NCI-H1436 (cell line): ENCODE measurements at places on chromosomes 12 and 14.
A peak's percentile ranks its signal among the peaks of the same experiment; 100 is the strongest.

GRCh38 chr12:127121494-127122084, 1145.4 kb upstream of the TMEM132C start:
- DNase-seq: no peak

GRCh38 chr12:96256672-96257361, 62.6 kb downstream of the ELK3 start:
- no peak for DNase-seq

DNA sequence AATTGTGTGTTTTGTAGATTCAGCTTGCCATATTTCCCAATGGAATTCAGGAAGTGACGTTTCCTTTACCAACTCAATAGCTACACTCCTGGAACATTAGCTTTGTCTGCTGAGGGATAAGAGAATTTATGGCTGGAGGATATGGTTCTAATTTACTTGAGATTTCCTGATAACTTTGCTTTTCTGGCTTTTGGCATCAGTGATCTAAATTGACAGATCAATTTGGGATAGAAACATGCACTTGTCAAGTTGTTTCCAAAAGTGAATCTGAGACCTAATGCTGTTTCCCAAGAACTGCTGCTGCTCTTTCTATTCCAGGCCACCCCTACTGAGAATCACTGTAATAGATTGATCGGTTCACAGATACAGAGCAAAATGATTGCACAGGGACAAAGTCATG, 43.2 kb downstream of the MGAT4C start:
- DNase-seq: no peak

DNA sequence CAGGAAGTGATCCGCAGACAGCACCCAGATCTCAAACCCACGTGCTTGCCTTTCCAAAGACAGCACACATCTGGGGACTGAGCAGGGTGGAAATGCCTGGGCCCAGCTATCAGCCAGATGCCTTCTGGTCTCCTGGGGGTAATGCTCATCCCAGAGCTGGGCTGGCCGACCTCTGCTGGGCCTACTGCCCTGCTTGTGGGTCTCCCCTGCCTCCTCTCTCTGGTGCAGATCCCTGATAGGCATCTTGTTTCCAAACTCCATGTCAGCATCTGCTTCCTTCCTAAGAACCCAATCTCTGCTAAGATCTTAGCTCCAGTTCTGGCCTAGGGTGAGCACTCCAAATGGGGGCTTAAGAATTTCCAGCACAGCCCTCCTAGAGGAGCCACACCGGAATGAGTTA, 1043.0 kb downstream of the VRK1 start:
- DNase-seq: no peak

DNA sequence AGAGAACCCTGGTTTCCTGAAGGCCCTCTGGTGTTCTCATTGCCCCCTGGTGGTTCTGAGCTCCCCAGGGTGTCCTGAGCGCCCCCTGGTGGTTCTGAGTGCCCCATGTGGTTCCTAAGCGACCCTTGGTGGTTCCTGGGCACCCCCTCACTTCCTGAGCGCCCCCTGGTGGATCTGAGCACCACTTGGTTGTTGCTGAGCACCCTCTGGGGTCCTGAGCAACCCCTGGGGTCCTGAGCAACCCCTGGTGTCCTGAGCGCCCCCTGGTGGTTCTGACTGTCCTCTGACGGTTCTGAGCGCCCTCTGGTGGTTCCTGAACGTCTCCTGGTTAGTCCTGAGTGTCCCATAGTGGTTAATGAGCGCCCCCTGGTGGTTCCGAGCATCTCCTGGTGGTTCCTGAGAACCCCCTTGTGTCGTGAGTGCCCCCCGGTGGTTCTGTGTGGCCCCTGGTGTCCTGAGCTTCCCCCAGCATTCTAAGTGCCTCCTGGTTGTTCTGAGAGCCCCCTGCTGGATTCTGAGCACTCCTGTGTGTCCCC, 568.3 kb downstream of the TMEM121 start:
- DNase-seq: no peak

DNA sequence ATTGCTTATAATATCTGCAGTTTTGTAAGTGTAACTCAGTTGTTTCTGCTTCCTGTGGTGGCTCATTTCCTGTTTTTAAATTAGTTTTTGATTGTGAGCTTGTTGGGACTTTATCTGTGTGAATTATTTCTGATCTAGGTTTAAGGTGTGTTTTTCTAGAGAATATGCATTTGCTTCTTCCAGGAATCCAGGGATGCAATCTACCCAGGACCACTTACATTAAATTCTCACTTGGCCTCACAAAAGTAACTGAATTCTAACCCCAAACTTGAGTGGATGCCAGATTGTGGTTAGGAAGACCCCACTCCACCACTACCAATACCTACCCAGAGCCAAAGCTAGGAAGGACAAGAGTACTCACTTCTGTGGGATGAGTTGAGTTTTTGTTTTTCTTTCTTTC, 11.9 kb downstream of the STYX start:
- no peak for DNase-seq

- peak; percentile 17 for DNase-seq
Measured at GRCh38 chr14:100010679-100011078, 54.5 kb upstream of the EVL start.

DNA sequence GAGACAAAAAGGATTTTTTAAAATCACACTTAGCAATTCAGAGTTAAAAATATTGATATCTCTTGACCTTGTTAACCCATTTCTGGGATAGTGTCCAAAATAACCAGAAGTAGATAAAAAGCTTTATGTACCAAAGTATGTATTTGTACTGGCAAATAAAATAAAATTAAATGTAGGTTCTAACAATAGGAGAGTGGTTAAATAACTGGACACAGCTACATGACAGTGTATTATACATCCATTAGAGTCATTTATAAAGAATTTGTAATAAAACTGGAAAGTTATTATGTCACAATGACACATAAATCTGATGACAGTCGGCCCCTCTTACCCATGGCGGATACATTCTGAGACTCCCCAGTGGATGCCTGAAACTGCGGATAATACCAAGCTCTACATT, 34.0 kb downstream of the BMAL2 start:
- no peak for DNase-seq

DNA sequence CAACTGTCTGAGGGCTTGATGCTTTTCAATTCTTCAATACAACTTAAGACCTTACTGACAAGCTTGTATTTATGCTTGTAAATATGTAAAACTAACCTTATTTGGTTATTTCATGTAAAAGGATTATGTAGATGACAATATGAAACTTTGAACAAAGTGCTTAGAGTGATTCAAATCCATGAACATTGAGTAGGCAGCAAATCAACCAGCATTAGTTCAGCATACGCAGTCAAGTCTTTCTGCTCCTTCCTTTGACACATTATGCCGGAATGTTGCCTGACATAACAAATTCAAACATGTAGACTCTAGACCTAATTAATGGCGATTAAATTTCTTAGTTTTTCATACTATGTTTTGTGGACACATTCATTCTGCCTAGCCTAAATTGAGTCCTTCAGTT, 105.2 kb downstream of the FGD4 start:
- DNase-seq: no peak

DNA sequence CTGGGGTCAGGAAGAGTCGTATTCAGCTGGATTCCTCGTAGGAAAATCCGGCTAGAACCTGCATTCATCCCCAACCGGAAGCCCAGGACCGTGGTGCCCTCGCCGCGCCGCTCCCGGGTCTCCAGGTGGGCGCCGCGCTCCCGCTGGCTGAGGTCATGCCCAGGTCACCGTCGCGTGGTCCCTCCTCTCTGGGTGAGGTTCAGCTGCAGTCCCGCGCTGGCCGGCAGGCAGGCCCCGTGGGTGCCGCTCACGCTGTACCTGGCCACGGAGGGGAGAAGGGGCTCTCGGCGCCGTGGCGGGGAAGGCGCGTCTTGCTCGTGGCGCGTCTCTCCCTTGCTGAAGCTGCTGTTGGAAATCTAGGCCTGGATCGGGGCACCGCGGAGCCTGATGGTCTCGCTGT, 44.5 kb downstream of the LRTM2 start:
- DNase-seq: no peak

DNA sequence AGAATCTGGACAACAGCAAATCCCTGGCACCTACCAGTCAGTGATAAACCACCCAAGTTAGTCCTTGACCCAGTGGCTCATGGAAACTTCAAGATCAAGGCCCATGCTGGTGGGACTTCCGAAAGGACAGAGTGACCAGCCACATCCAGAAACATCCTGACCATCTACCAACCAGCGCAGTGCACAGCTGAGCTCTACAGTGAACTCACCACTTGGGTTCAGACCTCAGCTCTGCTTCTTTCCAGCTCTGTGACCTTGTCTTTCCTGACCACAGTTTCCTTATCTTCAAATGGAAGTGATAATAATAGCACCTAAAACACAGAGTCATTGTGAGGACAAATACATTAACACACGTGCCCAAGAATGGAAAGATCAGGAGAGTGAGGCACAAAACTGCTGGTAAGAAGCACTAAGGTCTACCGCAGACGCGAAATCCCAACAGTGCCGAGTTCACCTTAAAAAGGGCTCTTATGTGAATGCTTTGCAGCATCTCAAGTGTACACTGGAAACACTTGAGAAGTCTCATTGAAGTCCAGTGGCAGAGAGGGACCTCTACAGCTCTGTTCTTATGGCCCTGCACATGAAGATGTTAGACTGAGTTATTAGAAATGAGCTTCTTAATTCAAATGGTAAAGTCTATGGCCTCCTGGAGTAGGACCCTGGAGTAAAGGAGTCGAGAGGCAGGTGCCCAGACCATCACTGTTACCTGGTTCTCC, 128.8 kb downstream of the CCDC60 start:
- DNase-seq: no peak

GRCh38 chr14:69919815-69920214, 40.6 kb downstream of the SMOC1 start:
- no peak for DNase-seq

DNA sequence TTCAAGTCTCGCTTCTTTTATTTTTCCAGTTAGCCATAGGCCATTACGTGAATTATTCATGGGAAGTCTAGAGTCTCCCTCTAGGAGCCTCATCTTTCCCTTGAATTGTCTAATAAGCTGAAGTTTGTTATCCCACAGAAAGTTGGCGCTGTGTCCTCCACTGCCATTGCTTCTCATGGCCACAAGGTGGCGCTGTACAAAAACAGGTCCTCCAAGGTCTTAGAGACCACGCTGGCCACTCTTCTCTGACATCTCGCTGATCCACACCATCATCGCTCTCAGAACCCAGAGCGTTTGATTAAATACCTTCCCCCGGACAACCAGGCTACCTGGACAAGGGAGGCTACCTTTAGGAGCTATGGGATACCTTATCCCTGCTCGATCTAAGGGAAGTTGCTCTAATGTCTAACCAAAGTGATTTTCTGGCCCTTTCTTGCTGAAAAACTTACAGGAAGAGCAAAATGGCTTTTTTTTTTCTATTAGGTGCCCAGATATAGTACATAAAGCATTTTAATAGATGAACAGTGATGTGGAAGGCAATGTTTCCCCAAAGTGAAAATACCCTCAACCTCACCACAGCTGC, 110.0 kb downstream of the CCDC60 start:
- DNase-seq: peak; percentile 15

GRCh38 chr12:107646436-107646835, 39.2 kb upstream of the PWP1 start:
- DNase-seq: no peak

DNA sequence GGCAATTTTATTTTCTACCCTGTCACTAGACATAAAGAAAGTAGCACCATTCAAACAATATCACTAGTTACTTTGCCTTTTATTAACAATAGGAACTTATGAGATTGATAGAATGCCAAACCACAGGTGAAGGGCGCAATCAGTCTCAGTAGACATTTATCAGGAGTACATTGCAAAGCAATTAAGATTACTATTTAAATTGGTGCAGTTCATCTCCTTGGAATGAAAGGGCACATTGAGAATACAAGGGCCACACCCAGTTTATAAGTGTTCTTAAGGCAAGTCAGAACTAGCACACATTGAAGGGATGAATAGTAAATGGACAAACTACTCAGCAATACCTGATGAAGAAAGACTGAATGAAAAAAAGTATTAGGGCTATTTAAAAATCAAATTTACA, 601.4 kb downstream of the C12orf50 start:
- DNase-seq: no peak
